ENCODE measurements at places on chromosomes 5 and 9.

- no peak for DNase-seq
Observed at GRCh38 chr9:91431485-91431884, 7.9 kb upstream of the NFIL3 start.

GRCh38 chr9:12554636-12555035 is 138.5 kb upstream of the TYRP1 start:
- no peak for DNase-seq

GRCh38 chr5:2738156-2738699 is 13.2 kb downstream of the IRX2 start:
- DNase-seq = no peak

DNA sequence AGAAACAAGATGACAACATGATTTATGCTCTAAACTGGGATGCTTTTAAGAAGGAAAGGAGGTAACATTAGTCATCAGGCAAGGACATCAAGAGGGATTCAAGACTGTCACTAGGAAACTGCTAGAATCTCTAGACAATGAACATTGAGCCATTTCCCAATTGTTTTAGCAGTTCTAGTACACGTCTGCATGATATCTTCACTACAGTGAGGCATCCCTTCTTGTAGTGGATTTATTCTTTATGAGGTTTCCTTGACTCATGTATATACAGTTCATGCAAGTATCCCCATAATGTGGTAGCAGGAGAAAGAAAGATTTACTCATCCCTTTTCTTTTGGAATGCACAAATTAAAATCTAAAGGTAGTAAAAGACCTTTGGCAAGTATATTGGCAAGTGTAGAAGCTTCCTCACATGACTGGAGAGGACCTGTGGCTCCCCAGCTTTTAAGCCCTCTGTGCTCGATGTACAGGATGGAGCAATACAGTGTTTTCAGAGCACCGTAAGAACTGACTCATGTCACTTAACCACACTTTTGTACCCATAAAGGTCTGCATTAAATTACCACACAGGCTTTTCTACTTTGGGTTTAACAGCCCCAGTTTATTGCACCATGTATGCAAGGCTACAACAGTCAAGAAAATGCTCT is 335.9 kb downstream of the SEMA5A start:
- no peak for DNase-seq

DNA sequence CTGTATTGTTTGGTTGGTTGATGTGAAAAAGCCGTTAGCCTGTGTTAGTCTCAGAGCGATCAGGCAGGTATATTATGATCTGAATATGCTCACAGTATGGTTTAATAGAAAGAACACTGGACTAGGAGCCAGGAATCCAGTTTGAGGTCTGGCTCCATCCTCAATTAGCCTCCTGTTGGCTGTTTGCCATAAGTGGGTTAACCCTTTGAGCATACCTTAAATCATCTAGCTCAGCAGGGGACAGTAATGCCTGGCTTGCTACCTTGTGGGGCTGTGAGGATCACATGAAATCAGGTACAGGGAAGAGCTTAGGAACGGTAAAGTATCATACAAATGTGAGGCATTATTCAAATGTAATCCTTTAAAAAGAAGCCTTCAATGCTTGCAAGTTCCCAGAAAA is 104.7 kb downstream of the CMYA5 start:
- DNase-seq = no peak

- no peak for DNase-seq
Observed at GRCh38 chr9:38125889-38126288, 56.9 kb upstream of the SHB start.

Data from activated effector memory CD4-positive, alpha-beta T cell treated with Interleukin-2 at 50 U/mL for 16 hours (primary cell).